Muscle of back (tissue), 13 donors: ENCODE measurements at places on chromosomes 13 and 19. TPM values are rescaled to one million over a fixed set of nuclear protein-coding genes. Genes with fewer than 3 reads are reported as not detected.
A peak's percentile ranks its signal among the peaks of the same experiment; 100 is the strongest.

DNA sequence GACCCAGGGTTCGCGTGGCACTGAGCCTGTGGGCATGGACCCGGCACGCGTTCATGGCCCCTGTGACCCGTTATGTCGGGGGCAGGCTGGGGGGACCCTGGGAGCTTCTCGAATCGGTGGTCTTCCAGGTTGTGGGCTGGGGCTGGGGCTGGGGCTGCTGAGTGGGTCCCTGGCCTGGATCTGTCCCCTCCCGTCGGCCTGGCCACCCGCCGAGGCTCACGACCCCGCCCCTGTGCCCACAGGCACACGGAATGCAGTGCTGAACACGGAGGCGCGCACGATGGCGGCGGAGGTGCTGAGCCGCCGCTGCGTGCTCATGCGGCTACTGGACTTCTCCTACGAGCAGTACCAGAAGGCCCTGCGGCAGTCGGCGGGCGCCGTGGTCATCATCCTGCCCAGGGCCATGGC is 6.5 kb downstream of the NCLN start:
- no peak for DNase-seq

DNA sequence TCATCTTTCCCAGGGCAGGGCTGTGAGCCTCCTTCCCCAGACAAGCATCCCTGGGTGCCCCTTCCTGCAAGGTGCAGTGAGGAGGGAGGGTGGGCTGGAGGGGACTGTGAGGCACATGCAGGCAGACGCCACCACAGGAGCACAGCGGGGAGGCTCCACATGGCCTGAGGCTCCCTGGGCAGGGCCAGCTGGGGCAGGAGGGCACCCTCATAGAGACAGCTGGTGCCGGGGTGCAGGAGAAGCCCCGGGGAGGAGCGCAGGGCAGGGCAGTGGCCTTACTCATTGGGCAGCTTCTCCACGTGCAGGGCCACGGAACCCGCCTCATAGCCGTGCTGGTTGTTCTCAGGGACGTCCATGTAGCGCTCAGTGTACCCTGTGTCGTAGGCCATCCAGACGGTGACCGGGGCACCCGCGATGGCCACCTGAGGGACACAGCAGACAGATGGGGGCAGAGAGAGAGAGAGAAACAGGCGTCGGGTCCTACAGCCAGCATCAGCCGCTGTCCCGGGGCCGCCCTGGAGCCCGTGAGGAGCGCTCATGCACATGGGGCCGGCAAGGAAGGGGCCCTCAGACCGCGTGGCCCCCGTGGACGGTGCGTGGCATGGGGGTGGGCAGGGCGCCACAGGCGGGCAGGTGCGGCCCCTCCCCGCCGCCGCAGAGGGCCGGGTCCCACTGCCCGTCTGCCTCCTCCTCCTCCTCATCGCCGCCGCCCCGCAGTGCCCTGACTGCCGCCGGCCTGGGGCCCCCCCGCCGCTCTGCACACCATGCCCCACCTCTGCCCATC is 12.5 kb upstream of the MYDGF start:
- no peak for DNase-seq

- DNase-seq: no peak
These were observed 33.7 kb upstream of the TDRD3 start for GRCh38 chr13:60363288-60363687.

DNA sequence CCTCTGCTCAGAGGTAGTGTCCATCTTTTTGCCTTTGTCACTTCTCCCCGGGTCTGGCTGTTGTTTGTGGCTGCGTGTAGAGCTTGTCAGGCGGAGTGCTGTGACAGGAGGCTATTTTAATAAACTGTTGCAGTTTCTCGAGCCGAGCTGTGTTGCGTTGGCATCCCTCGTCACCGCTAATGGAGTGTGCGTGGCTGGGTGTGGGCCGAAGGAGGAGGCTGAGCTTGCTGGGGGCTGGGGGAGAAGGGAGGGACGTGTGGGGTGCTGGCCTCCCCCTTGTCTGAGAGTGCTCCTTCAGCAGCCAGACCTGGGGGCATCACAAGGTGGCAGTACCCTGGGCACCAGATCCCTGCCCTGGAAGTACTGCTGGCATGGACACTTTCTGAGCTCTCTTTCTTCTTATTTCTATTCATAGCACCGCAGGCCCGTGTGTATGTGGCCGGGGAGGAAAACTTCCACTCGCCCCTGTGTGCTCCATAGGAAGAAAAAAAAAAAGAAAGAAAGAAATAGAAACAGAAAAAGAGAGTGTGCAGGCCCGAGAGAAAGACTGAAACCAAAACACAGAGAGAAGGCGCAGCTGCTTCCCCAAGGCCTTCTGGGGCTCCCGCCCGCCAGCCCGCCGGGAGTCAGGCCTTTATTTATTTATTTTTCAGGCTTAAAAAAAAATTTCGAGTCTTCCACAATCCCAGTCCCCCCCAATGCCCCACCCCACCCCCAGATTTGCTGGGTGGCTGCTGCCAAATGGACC is 27.0 kb downstream of the NFIX start:
- no peak for DNase-seq

GRCh38 chr13:73696713-73697112 is 437.5 kb downstream of the KLF12 start:
- DNase-seq: no peak

- DNase-seq: peak; percentile 89
These were observed 2.1 kb downstream of the DAPK3 start for GRCh38 chr19:3968556-3969434.

DNA sequence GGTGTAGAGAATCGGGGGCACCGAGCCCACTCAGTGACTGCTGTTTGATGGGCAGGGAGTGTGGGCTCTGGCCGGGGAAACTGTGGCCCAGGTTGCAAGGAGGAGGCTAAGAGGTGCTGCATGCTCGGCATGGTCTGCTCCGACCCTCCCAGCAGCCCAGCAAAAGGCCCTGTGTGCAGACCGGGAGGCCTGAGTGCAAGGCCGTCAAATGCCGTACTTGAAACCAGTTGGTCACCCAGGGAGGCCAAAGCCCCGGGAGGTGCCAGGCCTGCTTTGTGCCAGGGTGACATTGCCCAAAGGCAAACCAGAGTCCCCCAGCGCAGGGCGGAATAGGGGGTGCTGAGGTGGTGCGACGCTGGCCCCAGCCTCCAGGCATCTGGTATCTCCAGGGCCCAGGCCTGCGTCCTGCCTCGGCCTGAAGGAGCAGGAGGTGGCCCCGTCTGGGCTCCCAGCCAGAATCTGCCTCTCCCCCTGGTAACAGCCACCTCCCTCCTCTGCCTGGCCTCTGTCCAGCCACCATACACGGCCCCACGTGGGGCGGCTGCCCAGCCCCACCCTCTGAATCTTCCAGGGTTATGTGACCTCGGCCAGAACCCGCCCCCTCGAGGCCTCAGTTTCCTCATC is 4.0 kb downstream of the PIK3R2 start:
- peak; percentile 84 for DNase-seq

DNA sequence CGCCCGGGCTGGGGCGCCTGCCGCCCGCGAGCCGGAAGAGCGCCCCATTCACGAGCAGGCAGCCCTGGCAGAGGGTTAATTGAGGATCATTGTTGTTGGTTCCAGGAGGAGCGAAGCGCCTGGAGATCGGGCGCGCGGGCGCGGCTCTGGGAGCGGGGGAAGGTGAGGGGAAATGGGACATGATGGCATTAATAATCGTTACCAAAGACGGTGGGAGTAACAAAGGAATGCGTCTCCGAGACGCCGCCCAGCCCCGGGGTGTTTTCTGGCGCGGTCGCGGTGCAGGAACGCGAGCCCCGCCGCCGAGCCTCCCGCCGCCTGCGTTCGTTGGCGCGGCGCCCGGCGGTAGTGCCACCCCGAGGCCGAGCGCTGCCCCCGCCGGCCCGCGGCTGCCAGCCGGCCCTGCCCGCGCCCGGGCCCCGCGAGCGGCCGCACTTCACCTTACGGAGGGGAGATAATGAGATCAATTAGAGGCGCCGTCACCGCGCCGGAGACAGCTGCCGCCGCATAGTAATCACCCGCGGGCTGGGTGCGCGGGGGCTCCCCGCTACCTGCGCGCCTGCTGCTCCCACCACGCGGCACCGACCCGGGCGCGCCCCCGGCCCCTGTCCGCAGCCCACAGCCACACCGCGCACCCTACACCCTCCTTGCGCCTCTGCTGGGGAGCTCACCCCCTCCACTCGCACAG is 2.8 kb downstream of the ZNF536 start:
- no peak for DNase-seq

DNA sequence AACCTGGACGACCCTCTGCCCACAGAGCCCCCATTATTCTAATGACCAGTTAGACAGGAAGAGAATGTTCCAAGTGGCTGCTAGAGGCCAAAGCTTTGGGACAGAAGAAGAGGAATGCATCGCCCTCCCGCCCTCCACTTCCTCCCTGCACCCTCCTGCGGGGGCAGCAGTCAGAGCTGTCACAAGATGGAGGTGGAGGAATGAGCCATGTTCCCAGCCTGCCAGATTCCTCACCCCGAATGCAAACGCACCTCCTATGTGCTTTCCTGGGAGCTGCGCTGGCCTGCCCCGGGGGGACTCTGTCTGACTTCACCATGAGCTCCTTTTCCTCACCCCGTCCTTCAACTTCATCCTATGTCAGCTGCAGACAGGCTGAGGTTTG is 1.7 kb downstream of the YJEFN3 start:
- no peak for DNase-seq

GRCh38 chr13:114124431-114124830 is 8.0 kb downstream of the RASA3 start:
- no peak for DNase-seq

DNA sequence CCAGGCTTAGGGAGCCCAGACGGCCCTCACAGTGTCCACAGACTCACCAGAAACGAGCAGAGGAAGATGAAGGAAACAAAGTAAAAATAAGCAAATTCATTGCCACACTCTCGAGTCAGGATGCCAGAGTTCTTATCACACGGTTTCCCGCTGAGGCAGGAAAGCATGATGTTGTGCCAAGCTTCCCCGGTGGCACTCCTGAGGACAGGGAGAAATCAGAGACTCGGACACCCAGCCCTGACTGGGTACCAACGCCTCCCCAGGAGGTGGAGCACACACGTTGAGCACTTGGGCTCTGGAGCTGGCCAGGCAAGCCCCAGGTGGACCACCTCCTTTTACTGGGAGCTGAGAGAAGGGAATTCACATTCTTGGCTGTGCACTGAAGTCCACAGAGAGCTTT is 81.5 kb downstream of the IER2 start:
- DNase-seq: no peak

DNA sequence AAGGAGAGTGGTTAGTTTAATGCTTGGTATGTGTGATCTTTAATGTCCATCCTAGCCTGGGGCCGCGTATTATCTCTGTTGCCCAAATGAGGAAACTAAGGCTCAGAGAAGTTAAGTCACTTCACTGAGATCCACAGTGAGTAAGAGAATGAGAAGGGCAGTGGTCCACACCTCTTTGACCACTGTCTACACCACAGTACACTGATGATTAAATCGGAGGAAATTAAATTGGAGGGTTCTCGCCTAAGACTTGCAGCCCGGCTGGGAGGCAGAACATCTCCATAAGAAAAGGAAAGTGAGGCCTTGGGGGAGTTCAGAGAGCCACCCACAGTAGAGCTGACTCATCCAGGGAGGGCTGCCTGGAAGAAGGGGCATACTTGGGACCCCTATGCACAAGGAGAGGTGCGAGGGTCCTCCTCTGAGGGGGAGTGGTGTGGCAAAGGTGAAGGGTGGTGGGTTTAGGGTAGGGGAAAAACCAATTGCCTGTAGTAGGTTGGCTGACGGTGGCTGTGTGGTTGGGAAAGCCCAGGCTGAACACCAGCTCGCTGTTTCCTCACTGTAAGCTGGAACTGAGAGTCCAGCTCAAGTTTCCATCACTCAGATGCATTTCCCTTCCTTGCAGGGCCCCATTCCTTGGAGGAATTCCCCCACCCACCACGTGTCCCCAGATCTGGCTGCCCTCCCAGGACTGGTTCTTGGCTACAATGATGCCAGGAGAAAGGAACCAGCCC is 15.0 kb upstream of the DHRS12 start:
- DNase-seq: no peak

- no peak for DNase-seq
These were observed 7.6 kb downstream of the LMO7 start for GRCh38 chr13:75643693-75644092.

DNA sequence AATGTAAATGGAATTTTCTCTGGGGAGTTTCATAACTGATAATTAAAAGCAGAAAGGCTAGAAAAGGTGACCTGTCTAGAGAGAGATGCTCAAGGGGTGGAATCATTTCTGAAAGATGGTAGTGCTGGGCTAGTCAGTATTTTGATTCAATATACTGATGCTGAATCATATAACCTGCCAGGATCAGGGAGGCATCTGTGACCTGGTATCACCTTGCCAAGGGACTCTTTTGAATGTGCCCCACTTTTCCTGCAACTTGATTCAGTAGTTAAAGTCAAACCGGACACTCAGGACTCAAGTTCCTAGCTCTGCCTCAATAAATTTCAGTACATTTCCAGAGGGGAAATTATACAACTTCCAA is 15.8 kb downstream of the LCP1 start:
- no peak for DNase-seq

- DNase-seq: no peak
These were observed 252.1 kb downstream of the RFC3 start for GRCh38 chr13:34070006-34070405.

DNA sequence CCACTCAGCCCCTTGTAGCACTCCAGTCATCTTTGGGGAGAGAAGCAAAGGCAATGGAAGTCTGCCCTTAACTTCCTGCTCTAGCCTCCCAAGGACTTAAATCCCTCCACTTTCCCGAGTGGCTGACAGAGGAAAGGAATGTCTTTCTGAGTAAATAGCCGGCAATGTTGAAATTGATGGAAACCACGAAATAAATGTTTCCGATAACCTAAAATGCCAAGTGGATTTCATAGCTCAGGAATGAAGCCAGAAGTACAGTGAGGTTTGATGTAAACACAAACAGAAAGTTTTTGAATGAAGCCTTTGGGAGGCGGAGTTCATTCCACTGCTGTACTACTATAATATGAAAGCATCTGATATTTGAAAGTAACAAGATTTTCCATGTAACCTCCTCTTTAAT is 14.0 kb upstream of the TBC1D4 start:
- DNase-seq: no peak

Gene C19orf18
- polyA plus RNA-seq: 1.9 TPM

Gene CPAMD8
- 4.8 TPM for polyA plus RNA-seq

Gene NLRP5
- not detected for polyA plus RNA-seq

Gene CGB8
- polyA plus RNA-seq: not detected

Gene ZNF181
- polyA plus RNA-seq: 16.1 TPM

Gene MTUS2
- 22.8 TPM for polyA plus RNA-seq

Gene STRN4
- 46.7 TPM for polyA plus RNA-seq

Gene ARID3A
- 10.3 TPM for polyA plus RNA-seq

Gene SLC25A41
- polyA plus RNA-seq: 1.2 TPM

Gene OR7D2
- polyA plus RNA-seq: 0.05 TPM
